Stimulated activated CD4-positive, alpha-beta T cell treated with anti-CD3 and anti-CD28 coated beads, Interleukin-1b, Interleukin-23, amount 100 ng/mL, for 1 hour (primary cell): ENCODE measurements at places on chromosomes 6 and 20.
A peak's percentile ranks its signal among the peaks of the same experiment; 100 is the strongest.

DNA sequence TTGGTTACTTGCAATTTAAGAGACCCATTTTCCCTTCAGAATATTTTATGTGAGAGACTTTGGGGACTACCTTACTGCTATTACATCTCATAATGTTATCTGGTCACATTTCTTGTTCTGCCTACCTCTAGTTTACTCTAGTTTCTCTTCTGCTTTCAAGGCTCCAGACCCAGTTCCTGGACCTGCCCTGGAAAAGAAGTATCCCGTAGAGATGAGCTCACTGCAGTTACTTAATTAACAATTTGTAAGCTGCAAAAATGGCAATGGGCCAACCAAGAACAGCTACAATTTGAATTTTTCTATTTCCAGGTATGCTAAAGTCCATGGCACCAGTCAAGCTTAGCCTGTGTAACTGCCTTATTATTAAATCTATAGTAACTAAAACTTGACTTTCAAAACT is 25.0 kb downstream of the TAB2 start:
- DNase-seq = no peak

GRCh38 chr20:58228484-58229197 is at the start of gene ANKRD60:
Gene ANKRD60, minus strand, starts transcription at chr20:58228653. Its CDS starts 0 bp downstream, at chr20:58228653.
- DNase-seq = no peak

DNA sequence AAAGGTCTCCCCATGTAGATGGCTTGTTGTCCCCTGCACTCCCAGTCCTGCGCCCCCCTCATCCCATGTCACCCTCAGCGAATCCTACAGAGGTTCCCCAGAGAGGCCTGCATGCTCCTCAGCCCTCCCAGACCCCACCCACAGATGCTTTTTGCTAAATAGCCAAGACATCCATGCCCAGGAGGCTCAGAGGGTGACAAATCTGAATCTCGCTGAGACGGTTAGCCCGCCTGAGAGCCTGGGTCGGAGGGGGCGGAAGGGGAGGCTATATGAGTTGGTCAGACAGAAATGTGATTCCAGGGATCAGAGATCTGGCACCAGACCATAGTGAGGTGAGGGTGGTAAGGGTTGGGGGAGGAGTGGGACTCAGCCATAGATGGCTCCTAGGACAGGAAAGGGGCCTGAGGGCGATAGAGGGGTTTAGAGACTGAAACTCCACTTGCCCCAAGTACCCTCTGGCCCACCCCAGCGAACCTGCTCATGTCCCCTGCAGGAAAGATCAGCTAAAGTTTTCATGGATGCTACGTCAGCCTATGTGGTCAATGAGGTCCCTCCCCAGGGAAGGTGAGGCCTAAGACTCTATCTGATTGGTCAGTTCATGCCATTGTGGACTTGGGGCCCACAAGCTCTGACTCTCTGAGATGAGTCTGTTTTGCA is 33.2 kb downstream of the TFEB start:
- DNase-seq = no peak

DNA sequence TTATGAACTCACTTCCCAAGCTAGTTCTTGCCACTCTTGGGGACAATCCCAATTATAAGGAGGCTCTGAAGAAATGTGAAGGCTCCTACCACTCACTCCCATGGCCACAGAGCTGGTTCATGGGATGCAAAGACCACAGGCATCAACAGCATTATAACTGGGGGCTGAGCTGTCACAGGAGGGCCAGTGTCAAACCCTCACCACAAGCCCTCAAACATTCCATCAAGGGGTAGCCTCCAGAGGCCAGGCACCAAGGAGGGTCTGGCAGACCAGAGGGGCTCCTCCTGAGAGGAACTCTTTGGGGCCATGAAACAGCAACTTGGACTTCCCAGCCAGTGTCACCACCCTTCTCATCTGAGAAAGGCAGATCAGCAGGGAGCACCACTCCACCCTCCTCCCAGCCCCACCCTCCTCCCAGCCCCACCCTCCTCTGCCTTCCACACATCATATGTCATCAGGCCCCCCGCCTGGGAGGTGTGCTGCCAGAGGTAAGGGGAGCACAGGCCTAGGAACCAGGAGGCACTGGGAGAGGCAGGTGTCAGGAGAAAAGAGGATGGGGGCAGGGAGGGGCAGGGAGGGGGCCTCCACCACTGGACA is 1.2 kb upstream of the TSPO2 start:
- no peak for DNase-seq

GRCh38 chr20:22954661-22955060 is 80.5 kb upstream of the SSTR4 start:
- DNase-seq = no peak

- no peak for DNase-seq
Observed at GRCh38 chr6:21754891-21755290, 161.3 kb downstream of the SOX4 start.

- DNase-seq = no peak
Observed at GRCh38 chr20:49272654-49273053, 5.2 kb downstream of the ZNFX1 start.

GRCh38 chr6:19547507-19547906 is 289.7 kb upstream of the ID4 start:
- DNase-seq = no peak

GRCh38 chr6:146884728-146885127 is 286.0 kb downstream of the ADGB start:
- DNase-seq = no peak

GRCh38 chr20:10672624-10673127 is 1.1 kb downstream of the JAG1 start:
- no peak for DNase-seq

GRCh38 chr20:60040471-60041162 is 82.4 kb downstream of the CDH26 start:
- no peak for DNase-seq

DNA sequence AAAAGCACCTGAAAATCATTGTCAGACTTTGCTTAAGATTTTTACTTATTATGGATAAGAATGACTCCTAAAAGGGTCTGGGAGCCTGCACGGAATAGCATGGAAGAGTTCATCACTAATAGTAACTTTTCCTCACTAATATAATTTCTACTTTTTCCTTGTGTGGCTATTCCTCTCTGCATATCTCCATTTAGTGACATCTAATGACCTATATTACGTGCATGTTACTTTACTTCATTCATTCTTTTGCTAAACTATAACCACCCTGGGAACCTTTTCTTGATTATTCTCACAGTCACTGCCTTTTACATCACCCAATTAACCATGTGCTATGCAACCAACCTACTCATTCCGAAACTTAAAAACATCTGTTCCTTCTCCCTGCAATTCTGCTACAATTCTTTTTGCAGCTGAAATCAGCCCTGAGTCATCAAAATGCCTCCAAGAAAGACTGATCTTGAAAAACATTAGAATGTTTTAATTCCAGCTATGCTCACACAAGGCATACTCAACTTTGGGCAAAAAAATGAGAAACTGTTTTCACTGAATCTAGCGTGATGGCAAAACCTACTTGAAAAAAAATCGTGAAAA is 313.3 kb downstream of the RNGTT start:
- DNase-seq = no peak

- DNase-seq = no peak
Observed at GRCh38 chr20:31260326-31260932, 3.0 kb downstream of the DEFB115 start.

DNA sequence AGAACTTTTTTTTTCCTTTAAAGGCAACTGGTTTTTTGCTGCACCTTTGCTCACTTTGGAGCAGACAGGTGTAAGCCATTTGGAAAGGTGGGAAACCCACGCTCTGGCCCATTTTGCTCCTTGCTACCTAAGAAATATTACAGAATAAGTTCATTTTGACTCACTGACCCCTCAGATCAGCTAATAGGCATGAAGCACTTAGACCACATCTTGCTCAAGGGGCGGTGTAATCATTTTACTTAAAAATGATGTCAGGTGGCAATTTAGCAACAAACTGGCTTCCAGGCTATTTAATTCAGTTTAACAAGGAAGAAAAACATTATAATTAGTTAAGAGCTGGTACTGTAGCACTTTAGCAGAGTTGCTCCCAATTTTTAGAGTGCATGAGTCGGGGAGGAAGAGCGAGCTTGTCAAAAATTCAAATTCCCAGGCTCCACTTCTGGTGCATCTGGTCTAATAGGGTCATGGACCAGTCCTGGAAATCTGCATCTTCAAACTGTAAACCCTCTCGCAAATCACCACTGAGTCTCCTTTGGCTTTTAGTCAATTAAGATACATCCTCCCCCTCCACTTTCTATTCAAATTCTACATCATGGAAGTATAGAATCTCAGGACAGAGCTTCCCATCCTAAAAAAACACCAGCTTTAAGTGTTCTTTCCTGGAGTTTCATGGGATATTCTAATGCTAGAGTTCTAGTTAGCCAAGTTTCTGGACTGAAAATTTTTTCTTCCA is 38.2 kb downstream of the JAG1 start:
- DNase-seq = no peak

GRCh38 chr6:138652824-138653223 is 120.7 kb upstream of the CCDC28A start:
- no peak for DNase-seq

DNA sequence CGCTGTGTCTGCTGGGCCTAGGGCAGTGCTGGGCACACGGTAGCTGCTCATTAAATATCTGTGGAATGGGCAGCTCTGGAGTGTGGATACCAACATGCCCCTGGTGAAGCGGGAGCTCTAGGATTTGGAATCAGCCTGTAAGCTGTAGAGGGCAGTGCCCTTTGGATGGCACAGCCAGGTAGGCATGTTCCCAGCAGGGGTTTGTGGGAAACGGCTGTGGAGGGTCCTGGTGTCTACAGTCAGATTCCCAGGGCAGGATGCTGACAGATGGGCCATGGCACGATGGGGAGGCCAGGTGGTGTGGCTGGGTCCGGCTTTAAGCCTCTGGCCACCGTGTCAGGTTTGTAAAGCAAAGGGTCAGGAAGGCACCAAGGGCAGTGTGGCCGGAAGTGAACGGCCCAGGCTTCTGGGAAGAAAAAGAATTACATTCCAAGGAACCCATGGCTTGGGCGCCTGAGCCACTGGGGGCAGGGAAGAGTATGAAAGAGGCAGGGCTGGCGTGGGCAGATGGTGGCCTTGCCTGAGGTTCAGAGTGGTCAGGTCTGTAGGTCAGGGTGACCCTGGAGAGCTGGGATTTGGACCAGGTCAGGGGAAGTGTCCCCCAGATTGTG is 44.8 kb downstream of the UBE2V1 start:
- no peak for DNase-seq

GRCh38 chr6:10554826-10555225 is 33.7 kb downstream of the GCNT2 start:
- DNase-seq = no peak

- DNase-seq = no peak
Observed at GRCh38 chr6:163173741-163174140, 240.8 kb upstream of the QKI start.

- DNase-seq = no peak
Observed at GRCh38 chr6:130893277-130893676, 66.1 kb downstream of the SMLR1 start.

DNA sequence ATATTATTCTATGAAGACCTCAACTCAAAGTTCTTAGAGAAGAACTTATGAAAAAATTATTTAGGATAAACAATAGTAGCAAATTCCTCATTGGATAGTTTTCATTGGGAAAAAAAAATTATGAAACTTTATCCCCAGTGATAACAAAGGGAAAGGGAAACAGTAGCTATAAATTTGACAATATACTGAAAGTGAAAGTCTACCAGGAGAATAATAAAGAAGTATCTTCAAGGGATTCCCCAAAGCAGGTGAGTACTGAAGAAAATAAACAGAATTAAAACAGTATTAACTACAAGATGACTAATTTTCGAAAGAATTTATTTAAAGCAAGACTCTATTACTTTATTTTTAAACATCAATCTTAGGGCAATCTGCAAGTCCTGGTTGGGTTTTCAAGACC is 56.4 kb downstream of the REPS1 start:
- DNase-seq = no peak

GRCh38 chr6:112441607-112442006 is 94.5 kb downstream of the RFPL4B start:
- DNase-seq = no peak

DNA sequence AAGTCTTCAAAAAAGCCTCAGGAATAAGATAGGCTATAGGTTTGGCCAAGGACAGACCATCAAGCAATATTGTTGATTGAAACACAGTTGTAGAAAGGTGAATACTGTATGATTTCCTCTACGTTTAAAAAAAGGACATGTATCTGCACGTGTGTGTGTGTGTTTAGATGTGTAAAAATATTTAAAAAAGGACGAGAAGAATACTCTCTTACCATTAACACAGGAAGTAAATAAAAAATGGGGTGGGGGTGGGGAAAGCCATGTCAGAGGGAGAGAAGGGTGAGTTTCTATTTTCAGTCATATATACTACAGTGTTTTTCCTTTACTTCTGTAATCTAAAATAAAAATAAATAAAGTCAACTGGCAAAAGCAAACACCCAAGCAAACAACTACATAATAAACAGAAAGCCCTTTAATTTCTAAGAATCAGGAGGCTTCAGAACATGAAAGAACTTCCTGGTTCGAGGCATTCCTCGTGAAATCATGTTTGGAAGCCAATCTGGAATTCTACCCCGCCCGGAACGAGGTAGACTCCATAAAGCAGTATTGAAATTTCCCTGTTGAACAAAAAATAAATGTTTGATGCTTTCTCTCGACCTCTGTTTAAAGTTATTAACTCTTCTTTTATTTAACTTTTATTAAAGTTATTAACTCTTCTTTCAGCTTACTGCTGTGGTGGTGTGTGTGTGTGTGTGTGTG is 158.1 kb upstream of the ZNF217 start:
- DNase-seq = no peak

DNA sequence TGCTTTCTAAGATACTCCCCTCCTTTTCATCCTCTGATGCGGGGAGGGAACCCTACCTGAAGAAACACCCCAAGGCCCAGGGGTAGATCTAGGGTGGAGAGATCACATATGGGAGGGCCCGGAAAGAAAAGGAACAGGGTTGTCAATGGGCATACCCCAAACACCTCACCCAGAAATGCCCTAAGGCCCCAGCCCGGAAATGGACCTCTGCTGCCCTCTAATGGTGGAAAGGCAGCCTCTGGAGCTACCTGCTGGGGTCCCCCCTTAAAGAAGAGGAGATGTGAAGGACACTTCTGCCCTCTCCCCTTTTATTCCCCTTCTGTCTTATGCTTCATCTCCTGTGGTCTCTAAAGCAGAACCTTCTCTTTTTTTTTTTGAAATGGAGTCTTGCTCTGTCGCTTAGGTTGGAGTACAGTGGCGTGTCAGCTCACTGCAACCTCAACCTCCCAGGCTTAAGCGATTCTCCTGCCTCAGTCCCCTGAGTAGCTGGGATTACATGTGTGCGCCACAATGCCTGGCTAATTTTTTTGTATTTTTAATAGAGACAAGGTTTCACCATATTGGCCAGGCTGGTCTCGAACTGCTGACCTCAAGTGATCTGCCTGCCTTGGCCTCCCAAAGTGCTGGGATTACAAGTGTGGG is 458 bp upstream of the ARMC12 start:
- DNase-seq = peak; percentile 74

- no peak for DNase-seq
Observed at GRCh38 chr6:79246891-79247290, 12.4 kb upstream of the HMGN3 start.

- DNase-seq = no peak
Observed at GRCh38 chr6:134186355-134186754, 131.6 kb downstream of the SGK1 start.
